Pons (tissue), 1 donor: ENCODE measurements at places on chromosomes 4 and X.

DNA sequence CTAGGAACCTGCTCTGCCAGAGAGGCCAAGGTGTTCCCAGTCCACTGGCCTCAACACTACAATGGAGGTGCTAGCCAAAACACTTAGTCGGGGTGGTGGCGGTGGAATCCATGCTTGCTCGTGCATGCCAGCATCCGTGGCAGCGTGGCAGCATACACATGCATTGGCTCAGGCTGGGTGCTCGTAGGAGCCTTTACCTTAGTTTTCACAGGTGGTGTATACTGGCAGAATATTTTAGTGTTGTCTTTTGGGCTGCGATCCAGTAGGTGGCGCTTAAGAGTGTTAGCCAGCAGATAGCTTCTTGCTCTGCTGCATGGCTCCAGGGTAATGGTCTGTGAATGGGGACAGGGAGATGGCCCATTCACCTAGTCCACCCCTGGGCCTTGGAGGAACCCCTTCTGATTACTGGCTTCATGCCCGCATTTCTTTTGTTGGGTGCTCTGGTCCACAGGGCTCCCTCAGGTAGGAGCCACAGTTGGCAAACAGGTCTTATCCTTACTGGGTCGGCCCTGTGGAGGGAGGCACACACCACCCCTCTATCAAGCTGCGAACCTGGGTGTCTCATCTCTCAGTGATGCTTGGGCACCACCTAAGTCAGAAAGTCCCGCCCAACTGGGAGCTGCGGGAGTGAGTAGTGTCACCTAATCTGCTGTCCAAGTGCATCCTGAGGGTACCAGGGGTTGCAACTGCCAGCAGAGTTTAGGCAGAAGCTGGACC, 40.0 kb downstream of the RIPPLY1 start:
- DNase-seq: no peak

DNA sequence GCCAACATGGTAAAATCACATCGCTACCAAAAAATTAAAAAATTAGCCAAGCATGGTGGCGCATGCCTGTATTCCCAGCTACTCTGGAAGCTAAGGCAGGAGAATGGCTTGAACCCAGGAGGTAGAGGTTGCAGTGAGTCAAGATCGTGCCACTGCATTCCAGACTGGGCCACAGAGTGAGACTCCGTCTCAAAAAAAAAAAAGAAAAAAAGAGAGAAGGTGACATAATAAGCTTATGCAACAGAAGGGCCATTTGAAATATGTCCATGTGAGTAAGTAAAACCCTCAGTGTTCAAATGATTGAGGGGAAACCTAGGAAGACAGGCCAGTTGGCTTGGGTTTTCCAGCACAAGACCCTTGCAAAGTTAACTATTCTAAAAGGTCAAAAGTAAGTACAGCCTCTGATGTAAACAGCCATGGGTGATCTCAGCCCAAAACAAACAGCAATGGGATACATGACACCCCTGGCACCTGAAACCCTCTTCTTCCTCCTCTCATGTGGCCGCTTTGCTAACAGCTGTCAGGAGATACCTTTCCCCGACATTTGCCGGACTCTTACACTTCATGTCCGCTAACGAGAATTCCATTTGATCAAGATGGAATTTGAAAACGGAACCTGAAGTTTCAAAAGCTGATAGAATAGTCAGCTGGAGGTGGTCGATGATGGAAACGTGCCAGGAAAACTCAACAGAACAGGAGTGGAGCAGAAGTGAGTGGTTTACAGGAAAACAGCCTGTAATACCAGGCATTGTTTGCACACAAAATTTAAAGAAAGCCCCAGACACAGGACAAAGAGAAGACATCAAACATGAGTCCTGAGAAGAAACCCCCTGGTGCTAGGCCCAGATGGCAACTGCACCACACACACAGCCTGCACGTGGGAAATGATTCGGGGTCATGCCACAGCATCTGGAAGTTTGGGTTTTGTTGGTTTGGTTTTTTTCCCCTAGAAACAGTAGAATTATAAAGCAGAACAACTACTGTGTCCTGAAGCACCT, 93.0 kb upstream of the STS start:
- no peak for DNase-seq

GRCh38 chrX:53685711-53686110, 808 bp downstream of the HUWE1 start:
- peak; percentile 5 for DNase-seq

DNA sequence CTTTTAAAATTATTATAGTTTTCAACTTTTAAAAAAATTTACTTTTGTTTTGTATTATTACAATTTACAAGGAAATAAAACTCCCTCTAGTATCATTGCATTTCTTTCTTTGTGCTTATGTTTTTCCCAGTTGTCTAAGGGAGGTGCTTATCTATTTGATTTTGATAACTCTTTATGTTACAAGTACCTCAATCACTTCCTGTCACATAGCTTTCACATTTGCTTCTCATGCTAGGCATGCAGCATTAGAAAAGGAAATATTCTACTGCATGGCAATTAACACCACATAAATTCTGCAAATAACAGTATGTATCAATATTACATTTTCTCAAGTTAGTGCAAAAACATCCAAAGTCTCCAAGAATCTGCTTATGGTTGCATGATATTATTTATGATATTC, 180.3 kb upstream of the HS3ST1 start:
- DNase-seq: no peak

DNA sequence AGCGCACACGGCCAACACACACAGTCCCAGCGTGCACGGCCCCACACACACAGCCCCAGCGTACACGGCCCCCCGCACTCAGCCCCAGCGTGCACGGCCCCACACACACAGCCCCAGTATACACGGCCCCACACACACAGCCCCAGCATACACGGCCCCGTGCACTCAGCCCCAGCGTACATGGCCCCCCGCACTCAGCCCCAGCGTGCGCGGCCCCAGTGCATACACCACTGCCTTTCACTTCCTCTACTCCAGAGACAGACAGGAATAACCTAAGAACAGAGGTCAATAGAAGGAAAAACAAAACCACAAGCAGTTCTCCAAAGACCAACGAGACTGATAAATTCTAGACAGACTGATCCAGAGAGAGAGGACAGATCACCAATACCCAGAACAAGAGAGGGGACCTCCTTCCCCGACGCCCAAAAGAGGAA, 17.1 kb downstream of the GAK start:
- DNase-seq: peak; percentile 56

DNA sequence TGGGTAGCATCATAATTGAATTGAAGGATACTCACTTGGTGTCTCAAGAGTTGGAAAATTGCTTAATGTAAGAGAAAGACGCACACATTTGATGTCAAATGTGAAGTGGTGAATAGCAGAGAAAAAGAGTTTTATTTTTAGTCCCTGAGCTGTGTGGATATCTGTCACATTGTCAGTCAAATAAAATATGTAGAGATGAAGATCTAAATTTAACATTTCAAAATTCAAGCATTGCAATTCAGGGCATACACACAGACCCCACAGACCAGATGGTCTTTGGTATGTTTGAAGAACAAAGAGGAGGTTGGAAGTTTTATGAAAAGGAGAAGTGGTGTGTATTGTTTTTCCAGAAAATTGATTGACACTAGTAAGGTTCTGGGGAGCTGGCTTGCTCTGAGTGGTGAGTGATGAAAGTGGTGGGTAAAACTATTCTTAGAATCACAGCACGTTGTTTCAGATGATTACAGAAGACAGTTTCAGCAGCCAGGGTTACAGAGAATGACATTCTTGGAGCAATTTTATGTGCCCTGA, 44.9 kb upstream of the BBS12 start:
- DNase-seq: no peak

DNA sequence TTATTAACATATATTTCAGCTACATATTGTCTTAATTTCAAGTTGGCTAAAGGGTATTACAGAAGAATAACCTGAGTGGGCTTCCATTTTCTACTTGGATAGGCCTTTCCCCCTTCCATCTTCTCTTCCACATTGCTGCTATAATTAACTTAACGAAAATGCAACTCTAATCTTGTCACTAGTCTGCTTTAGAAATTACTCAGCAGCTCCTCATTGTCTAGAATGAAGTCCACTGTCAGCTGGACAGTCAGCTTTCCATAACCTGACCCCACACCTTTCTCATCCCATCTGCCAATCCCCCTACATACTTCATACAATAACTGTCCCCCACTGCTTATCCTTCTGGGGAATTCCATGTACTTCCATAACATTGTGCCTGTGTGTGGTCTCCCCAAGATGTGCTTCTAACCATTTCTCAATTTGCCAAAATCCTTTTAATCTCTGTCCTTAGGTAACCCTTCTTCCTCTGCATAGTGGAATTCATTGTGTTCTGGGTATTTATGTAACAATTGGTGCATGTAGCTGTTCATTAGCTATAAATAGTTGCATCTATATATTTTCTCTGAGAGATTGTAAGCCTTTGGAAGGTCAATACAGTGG, 4.8 kb downstream of the MND1 start:
- no peak for DNase-seq
